ENCODE measurements at places on chromosomes 2 and 18.

GRCh38 chr2:219368690-219369191, 19.0 kb downstream of the DNPEP start:
- no peak for DNase-seq

DNA sequence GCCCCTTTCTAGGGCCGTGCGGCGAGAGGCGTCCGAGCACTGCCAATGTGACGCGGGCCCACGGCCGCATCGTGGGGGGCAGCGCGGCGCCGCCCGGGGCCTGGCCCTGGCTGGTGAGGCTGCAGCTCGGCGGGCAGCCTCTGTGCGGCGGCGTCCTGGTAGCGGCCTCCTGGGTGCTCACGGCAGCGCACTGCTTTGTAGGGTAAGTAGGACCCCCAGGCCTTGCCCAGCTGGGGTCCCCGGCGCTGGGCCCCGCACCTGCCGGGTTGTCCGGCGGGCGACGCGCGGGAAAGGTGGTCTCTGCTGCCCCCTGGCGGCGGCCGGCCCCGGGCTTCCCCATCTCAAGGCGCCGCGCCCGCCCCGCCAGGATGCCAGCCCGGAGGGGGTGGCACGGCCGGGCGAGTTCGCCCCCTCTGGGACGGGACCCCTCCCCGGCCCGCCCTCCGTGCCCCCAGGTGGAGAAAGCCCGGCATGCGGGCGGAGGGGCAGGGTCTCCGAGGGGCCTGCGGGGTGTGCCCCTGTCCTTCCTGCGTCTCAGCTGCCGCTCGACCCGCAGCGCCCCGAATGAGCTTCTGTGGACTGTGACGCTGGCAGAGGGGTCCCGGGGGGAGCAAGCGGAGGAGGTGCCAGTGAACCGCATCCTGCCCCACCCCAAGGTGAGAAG, 1.9 kb downstream of the PRSS56 start:
- DNase-seq = peak; percentile 79

DNA sequence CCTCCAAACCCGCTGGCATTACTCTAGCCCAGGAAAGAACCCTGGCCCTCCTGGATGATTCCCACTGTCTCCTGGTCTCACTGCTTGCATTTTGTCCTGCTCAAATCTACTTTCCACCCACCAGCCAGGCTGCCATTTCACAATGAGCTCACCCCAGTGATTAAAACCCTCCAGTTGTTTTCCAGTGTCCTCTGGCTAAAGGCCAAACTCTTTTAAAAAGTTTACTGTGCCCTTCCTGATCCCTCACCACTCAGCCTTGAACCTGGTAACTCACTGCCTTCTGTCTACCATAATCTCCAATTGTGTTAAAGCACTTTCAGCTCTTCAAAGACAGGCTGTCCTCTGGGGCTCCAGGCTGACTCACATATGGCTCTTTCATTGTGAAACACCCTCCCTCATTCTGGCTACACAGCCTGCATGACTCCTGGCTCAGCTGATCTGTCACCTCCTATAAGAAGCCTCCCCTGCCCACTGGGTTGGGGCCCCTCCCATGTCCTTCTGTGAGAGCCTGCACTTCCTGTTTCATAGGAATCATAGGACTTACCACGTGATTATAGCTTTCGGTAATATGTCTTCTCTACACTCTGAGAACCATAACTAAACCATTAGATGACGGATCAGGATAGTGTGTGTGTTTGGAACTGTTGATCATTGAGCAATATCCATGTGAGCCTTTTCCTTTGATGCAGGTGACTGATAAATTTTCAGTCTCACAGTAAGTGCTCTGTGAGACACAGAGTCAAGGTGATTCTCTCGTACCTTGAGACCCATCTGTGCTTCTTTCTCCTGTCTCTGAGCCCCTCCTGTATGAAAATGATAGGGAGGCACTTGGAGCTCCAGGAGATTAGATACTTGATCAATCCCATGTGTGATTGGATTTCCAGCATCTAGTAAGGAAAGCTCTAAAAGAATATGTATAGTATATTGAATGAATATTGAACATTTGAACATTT, 590.8 kb upstream of the ID2 start:
- DNase-seq = no peak

GRCh38 chr2:215862351-215862771, 151.0 kb downstream of the MREG start:
- no peak for DNase-seq

DNA sequence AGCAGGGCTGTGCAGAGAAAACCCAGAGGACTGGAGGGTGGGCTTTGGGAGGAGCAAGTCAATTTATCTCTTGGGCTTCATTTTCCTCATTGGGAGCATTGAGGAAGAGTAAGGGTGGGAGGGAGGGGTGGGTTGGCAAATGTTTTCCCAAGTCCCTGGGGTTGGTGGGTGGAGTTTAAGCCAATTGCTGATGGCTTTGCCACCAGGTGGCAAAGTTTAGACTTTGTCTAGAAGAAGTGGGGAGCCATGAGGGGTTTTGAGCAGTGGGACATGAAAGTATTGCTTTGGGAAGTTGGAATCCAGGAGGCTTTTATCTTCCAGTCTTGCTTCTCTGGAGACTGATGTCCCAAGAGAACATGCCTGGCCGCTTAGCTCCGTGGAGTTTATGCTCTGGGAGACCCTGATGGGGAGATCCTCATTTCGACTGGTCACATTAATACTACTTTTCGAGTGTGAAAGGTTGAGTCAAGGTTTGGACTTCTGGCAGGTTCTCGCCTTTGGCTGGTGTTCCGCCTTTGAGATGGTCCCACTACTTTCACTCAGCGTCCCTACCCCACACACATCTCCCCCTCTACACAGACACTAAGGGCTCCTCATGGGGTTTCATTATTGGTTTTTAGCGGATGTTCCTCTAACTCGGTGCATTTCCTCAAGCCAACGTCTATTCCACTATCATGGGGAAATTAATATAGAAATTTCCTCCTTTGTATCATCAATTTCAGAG, 126.7 kb downstream of the PRKCE start:
- DNase-seq = no peak

- no peak for DNase-seq
Measured at GRCh38 chr2:215417400-215417951, 18.4 kb downstream of the FN1 start.

GRCh38 chr2:73561422-73561821, 80.8 kb downstream of the NAT8 start:
- DNase-seq = no peak

GRCh38 chr2:215619022-215619958, 183.4 kb upstream of the FN1 start:
- DNase-seq = no peak

DNA sequence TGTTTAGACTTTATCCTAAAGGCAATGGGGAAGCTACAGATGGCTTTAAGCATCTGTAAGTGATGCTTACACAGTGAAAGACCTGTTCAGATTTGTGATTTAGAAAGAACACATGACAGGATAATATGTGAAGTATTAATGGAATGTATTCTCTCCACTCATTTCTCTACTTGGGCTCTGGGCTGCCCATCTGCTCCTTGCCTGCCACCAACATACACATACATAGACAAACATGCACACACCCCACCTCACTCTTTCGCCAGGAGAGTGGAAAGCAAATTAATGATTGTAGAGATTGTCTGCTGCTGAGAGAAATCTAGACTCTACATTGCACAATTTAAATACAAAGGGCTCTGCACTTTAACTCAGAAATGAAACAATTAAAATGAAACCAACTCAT, 61.0 kb upstream of the NFE2L2 start:
- no peak for DNase-seq

DNA sequence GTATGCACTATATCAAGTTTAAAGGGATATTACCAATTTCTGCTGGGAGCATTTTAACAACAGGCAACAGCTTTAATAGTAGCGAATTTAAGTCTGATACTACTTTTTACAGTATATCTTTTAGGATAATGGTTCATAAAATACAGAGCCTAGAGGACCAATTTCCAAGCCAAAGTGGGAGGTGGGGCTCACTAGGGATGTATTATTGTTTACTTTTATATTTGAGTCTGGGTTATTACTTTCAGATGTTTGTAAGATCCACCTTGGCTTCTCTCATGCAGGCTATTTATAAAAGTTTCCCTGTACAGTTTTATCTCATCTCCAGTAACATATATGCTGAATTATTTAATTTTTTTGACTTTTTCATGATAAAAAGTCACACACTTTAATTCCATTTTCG, 242.0 kb downstream of the CMPK2 start:
- no peak for DNase-seq
